ENCODE measurements at places on chromosomes 1 and 21.

- no peaks in the 10 kb centered on the region for H3K4me1 ChIP-seq
- H3K27me3 ChIP-seq: peaks cover 11% of the 10 kb centered on the region
- no peak for DNase-seq
Measured at GRCh38 chr1:115189814-115190539, 100.7 kb upstream of the TSPAN2 start.

DNA sequence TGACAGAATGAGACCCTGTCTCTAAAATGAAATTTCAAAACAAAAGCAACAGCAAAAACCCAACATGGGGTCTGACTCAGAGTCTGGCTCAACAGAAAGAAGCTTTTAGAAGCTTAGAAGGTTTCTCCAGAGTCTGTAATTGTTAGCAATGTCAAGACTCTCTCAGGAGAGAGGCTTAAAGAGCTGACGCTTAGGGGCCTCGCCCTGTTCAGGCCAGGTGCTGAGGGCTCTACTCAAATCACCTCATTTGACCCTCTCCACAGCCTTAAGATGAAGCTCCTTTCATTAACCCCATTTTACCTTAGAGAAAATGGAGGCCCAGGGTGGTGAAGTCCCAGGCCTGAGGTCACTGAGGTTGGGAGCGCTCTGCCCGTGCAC lies 5.3 kb upstream of the KIF17 start:
- H3K4me1 ChIP-seq: peaks cover 1% of the 10 kb centered on the region
- no peak overlapping the region for H3K27ac ChIP-seq
- no peaks in the 10 kb centered on the region for H3K36me3 ChIP-seq

DNA sequence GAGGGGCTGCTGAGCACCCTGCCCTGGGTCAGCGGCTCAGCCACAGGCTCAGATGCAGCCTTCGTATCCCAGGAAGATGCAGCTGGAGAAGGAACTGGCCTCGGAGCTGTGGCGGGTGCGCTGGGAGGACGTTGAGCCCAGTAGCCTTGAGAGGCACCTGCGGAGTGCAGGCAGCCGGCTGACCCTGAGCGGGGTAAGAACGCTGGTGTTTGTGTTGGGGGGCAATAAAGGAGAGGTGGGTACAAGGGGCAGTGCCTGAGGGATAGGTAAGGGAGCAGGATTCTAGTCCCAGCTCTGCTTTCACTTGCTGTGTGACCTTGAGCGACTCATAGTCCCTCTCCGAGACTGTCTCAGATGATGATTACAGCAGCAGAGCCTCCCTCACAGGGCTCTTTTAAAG lies 6.4 kb downstream of the NPR1 start:
- H3K27ac ChIP-seq: no peak overlapping the region
- peaks cover 25% of the 10 kb centered on the region for H3K27me3 ChIP-seq
- H3K4me1 ChIP-seq: no peaks in the 10 kb centered on the region

DNA sequence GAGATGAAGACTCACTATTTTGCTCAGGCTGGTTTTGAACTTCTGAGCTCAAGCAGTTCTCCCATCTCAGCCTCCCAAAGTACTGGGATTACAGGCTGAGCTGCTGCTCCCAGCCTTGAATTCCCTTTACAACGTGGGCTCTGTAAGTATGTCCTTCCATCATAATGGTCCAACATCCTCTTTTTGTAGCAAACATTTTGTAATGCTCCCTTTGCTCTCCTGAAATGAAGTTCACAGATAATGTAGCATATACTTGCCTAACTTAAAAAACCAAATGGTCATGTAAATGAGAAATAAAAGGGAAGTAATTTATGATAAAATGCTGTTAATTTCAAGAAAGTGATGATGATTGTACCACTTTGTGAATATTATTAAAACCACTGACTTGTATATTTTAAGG lies 30.5 kb upstream of the THEM4 start:
- H3K27me3 ChIP-seq: peaks cover 20% of the 10 kb centered on the region
- DNase-seq: no peak
- H3K36me3 ChIP-seq: no peaks in the 10 kb centered on the region
- no peak overlapping the region for H3K4me3 ChIP-seq

GRCh38 chr1:234091876-234092275 lies 187.4 kb downstream of the SLC35F3 start:
- H3K4me1 ChIP-seq: no peaks in the 10 kb centered on the region
- DNase-seq: no peak
- no peaks in the 10 kb centered on the region for H3K36me3 ChIP-seq
- H3K4me3 ChIP-seq: no peak overlapping the region
- no peak overlapping the region for H3K27ac ChIP-seq
- H3K27me3 ChIP-seq: peaks cover 27% of the 10 kb centered on the region

DNA sequence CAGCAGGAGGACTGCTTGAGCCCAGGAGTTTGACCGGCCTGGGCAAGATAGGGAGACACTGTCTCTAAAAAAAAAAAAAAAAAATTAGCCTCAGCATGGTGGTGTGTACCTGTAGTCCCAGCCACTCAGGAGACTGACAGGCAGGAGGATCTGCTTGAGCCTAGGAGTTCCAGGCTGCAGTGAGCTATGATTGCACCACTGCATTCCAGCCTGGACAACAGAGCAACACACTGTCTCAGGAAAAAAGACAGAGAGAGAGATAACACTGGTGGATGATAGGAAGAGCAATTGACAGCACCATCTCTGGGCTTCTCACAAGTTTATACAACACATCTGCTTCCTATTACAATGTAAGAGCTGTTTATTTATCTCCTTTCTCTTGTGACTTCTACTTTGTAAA lies 2.4 kb upstream of the RNU11 start:
- no peak overlapping the region for H3K27ac ChIP-seq
- H3K36me3 ChIP-seq: no peaks in the 10 kb centered on the region
- no peaks in the 10 kb centered on the region for H3K27me3 ChIP-seq
- H3K4me1 ChIP-seq: peaks cover 42% of the 10 kb centered on the region
- DNase-seq: no peak

DNA sequence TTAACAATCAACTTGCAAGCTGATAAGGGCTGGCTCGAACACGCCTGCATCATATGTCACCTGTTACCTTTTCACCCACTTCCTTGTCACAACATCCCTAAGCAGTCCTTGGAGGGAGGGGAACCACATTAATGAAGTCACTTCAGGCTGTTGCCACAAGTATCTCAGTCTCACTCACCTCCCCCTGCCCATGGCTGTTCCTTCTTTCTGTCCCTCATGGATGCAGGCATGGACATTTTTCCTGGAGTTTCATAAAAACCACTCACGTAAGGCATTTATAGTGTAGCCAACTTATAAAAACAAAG lies 76.8 kb upstream of the ANGPTL1 start:
- no peaks in the 10 kb centered on the region for H3K4me1 ChIP-seq
- peaks cover 6% of the 10 kb centered on the region for H3K27me3 ChIP-seq
- no peaks in the 10 kb centered on the region for H3K36me3 ChIP-seq
- H3K4me3 ChIP-seq: no peak overlapping the region
- no peak for DNase-seq

GRCh38 chr1:62685431-62685859 lies 2.7 kb downstream of the DOCK7 start:
- H3K27ac ChIP-seq: no peak overlapping the region
- H3K27me3 ChIP-seq: no peaks in the 10 kb centered on the region
- H3K4me1 ChIP-seq: peaks cover 36% of the 10 kb centered on the region
- DNase-seq: no peak
- no peaks in the 10 kb centered on the region for H3K36me3 ChIP-seq

- H3K4me3 ChIP-seq: no peak overlapping the region
- peaks cover 74% of the 10 kb centered on the region for H3K36me3 ChIP-seq
- no peaks in the 10 kb centered on the region for H3K4me1 ChIP-seq
Measured at GRCh38 chr1:9665193-9665592, 13.7 kb downstream of the PIK3CD start.

DNA sequence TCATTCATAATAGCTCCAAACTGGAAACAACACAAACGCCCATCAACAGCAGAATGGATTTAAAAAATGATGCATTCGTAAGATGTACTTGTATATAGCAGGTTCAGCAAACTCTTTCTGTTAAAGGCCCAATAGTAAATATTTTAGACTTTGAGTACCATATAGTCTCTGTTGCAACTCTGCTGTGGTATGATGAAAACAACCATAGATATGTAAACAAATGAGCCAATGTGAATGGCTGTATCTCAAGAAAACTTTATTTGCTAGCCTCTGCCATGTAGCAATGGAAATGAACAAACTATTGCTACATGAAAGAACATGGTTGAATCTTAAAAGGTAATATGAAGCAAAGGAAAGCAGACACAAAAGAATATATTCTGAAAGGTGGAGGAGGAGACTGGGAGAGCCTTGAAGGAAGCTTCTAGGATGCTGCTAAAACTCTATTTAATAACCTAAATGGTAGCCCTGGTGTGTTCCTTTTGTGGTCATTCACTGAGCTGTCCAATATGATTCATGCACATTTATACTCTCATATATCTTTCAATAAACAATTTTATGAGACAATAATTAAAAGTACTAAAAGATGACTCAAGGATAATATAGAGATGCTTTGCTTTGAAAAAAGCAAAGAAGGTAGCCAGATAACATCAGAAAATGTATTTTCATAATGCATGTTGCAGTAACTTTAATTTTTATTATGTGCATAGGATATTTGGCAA lies 29.1 kb upstream of the FMO3 start:
- no peak overlapping the region for H3K27ac ChIP-seq
- DNase-seq: no peak
- H3K36me3 ChIP-seq: no peaks in the 10 kb centered on the region
- no peaks in the 10 kb centered on the region for H3K27me3 ChIP-seq

- no peak for DNase-seq
- no peaks in the 10 kb centered on the region for H3K4me1 ChIP-seq
Measured at GRCh38 chr1:39453603-39454002, 37.8 kb upstream of the BMP8A start.

- H3K36me3 ChIP-seq: no peaks in the 10 kb centered on the region
- no peak for DNase-seq
- H3K4me3 ChIP-seq: no peak overlapping the region
- no peaks in the 10 kb centered on the region for H3K4me1 ChIP-seq
Measured at GRCh38 chr1:79667848-79668696, 661.5 kb upstream of the ADGRL4 start.

- peaks cover 7% of the 10 kb centered on the region for H3K36me3 ChIP-seq
- DNase-seq: no peak
- H3K27ac ChIP-seq: no peak overlapping the region
- H3K4me3 ChIP-seq: no peak overlapping the region
- H3K27me3 ChIP-seq: no peaks in the 10 kb centered on the region
Measured at GRCh38 chr1:203880606-203881005, 19.2 kb downstream of the SNRPE start.

All from DND-41 (cell line).